ENCODE measurements at places on chromosomes 4 and X. TPM values are rescaled to one million over a fixed set of nuclear protein-coding genes. Genes with fewer than 3 reads are reported as not detected.

The PRKG2 gene
- 0.83 TPM for total RNA-seq

The PORCN gene
- total RNA-seq = 16.1 TPM

The GAK gene
- total RNA-seq = 45.8 TPM

The CXorf58 gene
- total RNA-seq = not detected

The MAGEB1 gene
- total RNA-seq = not detected

The HSFX2 gene
- 0.08 TPM for total RNA-seq

The MAGEA2 gene
- total RNA-seq = not detected

The CXCL11 gene
- total RNA-seq = 0.23 TPM

The IL9R gene
- total RNA-seq = 0.08 TPM

The AWAT2 gene
- total RNA-seq = not detected

The DMRTC1B gene
- 0.09 TPM for total RNA-seq

The CT47B1 gene
- total RNA-seq = not detected

The MGAT4D gene
- total RNA-seq = not detected

The PARM1 gene
- 0.62 TPM for total RNA-seq

The SLC30A9 gene
- 40.8 TPM for total RNA-seq

The GNRHR gene
- not detected for total RNA-seq

The GYG2 gene
- 4.4 TPM for total RNA-seq

The ARL9 gene
- total RNA-seq = 0.05 TPM

The DKK2 gene
- total RNA-seq = not detected

The FAM114A1 gene
- total RNA-seq = 24.2 TPM

The PPEF2 gene
- total RNA-seq = not detected

Data from A549 treated with CpdA at 1 μM for 4 hours (cell line).